ENCODE measurements at places on chromosomes 3 and 15.

GRCh38 chr3:110687138-110687537, 384.5 kb upstream of the NECTIN3 start:
- no peak for DNase-seq

GRCh38 chr3:110562621-110563020, 509.0 kb upstream of the NECTIN3 start:
- no peak for DNase-seq

DNA sequence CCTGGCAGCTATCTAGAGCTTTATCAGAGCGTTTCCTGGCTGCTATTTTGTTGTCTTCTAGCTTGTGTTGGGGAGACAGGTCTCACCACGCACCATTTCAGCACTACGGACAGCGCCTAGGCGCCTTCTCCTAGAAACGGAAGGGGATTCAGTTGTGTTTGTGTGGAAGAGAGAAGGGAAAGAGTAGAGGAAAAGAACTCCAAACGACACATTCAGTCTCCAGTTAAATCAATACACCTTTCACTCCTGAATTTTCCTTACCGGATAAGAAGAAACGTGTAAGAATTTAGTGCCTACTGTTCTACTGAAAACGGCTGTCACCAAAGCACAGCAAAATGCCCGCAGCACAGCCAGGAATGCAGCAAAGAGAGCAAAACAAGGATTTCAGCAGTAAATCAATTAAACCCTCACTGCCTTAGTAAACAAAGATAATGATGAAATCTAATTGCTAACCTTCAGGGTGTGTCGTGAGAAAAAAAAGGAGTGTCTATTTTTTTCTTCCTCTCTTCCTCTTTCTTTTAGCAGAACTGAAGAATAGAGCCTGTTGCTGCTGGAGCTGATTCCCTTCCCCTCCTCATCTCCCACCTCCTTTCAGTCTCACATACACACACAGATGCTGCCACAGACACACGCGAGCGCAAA, 412 bp upstream of the CTXN2 start:
- DNase-seq, result peak; percentile 2

DNA sequence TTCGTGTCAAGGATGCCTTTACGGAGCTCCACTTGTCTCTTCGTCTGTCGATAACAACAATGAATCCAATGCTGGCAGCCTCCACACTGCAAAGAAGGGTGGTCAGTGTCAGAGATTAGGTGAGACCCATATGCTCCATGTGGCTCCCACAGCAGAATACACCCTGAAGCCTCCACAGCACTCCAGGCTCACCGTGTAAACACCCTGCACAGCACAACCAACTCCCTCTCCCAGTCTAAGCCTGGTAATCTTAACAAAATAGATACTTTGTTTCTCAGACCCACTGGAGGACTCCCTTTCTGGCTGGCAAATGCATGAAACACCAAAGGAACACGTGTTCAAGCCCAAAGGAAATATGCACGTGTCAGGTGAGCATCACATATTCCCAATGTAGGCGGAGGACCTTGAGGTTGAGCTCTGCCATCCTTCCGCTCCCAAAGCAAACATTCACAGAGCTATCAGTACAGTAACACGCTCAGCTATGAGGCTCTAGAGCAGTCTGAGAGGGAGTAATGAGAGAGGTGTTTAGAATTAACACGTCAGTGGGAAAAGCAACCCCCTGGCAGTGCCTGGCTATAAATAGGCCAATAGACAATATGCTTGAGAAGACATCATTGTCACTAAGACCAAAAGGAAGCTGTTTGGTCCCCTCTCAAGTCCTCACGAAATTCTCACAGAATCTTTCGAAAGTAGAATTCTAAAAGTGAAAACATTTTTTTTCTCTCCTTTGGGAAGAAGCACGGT, 86.7 kb downstream of the MCF2L2 start:
- no peak for DNase-seq

DNA sequence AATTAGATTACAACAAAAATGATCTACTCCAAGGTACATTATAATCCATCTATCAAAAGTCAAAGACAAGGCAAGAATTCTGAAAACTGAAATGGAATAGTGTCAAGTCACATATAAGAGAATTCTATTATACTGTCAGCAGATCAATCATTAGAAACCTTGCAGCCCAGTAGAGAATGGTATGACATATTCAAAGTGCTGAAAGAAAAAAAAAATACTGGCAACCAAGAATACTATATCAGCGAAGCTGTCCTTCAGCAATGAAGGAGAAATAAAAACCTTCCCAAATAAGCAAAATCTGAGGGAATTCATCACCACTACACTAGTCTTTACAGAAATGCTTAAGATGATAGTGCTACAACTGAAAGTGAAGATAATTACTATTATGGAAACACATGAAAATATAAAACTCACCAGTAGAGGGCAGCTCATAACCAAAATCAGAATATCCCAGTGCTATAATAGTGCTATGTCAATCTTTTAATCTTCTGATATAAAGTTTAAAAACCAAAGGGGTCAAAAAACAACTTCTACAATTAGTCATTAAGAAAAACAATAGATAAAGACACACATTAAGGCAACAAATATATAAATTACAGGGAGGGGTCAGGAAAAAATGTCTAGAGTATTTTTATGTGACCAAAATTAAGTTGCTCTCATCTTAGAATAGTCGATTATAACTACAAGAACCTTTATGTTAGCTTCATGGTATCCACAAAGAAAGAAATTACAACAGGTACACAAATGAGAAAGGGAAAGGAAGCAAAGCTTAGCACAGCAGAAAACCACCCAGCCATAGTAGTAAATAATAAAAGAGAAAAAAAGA, 190.7 kb upstream of the CNTN6 start:
- no peak for DNase-seq

DNA sequence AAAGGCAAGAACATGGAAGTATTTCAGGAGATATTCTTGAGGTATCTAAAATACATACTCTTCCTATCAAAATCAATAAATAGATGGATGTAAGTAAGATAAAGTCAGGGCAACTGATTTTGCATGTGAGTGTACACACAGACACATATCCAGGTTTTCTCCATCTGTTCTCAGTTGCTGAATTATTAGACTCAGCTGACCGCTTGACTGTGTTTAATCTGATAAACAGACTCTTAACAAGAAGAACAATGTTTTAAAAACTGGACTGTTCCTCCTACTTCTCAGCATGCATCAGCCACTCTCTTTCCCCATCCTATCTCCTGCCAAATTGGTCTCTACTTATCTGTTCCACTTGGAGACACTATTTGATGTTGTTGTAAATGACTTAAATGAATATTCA, 73.5 kb downstream of the GOLGA8G start:
- DNase-seq, result no peak

GRCh38 chr3:177740254-177740653, 543.0 kb upstream of the TBL1XR1 start:
- no peak for DNase-seq

DNA sequence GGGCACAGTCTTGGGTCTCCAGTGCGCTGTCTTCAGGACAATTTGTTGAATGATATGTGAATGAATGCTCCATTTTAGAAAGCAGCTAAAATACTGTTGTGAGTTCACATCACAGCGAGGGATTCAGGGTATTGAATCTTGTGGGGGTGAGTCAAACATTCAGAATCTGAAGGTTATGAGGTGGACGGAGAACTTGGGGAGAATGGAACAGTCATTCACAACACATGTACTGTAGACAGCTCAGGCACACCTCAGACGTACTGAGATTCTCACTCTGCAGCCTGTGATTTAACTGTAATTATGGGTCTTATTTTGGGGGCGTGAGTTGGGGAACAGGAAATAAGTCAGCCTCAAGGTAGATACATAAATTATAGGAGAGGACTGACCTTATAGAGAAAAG, 13.9 kb downstream of the CRYBG3 start:
- peak; percentile 37 for DNase-seq

DNA sequence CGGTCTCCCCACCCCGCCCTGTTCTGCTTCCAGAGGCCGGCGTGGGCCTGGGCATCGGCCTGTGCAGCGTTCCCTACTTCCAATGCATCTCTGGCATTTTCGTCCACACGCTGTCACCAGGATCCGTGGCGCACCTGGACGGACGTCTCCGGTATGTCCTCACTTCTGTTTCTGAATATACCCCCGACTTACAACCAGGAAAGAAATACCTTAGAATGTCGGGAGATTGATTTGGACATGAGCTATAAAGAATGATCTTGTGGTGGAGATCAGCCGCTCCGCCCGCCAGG, 41.4 kb downstream of the STARD5 start:
- no peak for DNase-seq

GRCh38 chr15:68209272-68209671, 4.1 kb upstream of the CALML4 start:
- no peak for DNase-seq

DNA sequence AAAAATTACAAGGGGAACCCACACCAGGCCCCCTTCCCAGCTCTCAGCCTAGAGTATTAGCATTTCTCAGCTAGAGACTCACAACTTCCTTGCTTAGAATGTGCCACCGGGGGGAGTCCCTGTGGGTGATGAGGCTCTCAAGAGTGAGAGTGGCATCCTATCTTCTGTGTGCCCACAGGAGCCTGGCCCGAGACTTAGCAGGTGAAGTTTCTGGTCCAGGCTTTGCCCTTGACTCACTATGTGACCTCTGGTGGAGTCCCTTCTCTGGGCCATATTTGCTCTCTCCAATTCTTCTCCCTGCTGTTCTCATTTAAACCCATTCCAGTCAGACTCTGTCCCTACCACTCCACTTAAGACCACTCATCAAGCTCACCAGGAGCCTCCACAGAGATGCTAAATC, 18.1 kb downstream of the CLK3 start:
- DNase-seq, result no peak

GRCh38 chr3:70306736-70307135, 5.7 kb downstream of the MDFIC2 start:
- DNase-seq, result no peak

DNA sequence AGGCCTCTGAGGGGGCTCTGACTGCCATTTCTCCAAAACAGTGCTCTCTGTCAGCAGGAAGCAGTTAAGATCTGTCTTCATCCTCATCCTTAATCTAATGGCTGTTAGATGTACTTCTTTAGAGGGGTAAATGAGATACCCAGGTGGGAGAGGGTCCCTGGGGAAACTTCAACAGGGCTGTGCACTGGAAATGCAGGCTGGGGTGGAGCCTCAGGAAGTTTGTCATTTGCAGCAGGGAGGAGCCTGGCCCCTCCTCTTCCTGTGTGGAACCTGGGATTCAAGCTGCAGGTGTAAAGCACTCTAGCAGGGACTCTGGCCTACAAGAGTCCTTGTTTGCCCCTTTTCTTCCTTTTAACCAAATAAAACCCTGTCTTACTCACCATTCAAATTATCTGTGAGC, 1173.6 kb downstream of the OTOL1 start:
- no peak for DNase-seq

DNA sequence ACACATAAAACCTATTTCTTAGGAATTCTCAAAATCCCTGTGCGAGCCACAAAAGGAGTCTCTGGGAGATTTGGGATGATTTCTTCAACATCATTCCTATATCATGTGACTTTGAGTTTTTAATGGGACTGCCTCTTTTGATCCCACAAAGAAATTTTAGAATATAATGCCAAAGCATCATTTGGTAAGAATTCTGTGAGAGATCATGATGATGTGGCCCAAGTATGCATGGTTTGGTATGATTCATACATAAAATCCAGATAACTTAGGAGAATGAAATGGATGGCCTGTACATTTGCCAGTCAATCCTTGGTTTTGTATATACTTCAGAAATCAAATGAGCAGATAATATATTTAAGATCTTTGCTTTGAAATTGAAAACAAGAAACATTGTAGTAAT, 61.3 kb downstream of the UBE2E2 start:
- DNase-seq, result peak; percentile 26

DNA sequence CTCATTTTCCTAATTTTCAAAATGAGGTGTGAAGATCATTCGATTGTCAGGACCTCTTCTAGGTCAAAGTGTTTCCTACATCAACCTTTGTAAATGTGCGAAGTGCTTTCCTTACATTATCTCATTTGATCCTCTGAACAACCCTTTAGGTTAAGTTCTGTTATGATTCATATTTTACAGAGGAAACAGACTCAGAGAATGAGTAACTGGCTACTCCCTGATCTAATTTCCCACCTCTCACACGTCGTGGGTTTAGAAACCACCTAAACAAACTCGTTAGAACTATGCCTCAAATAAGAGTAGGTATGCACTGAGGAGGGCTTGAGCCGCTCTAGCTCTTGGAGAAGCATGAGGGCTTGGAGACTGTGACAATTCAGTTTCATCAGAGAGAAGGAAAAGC, 148.6 kb downstream of the CD47 start:
- DNase-seq, result no peak

- no peak for DNase-seq
These were observed 36.2 kb upstream of the LRTM1 start for GRCh38 chr3:54964081-54964480.

DNA sequence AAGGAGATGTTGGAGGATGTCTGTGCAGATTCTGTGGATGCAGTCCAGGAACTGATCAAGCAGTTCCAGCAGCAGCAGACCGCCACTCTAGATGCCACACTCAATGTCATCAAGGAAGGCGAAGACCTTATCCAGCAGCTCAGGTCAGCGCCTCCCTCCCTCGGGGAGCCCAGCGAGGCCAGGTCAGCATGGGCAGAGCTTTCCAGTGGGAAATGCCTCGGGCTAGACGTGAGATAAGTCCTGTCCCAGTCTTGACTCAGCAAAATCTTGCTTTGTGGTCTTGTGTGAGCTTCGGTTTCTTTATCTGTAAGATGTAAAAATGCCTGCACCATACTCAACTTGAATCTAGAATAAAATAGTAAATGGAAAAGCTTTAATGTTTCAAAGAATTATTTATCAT, 335.1 kb upstream of the UMPS start:
- DNase-seq, result no peak

- DNase-seq, result no peak
These were observed 877.1 kb downstream of the PDCD6IP start for GRCh38 chr3:34675383-34676120.

GRCh38 chr3:23128655-23129054, 74.5 kb upstream of the UBE2E2 start:
- no peak for DNase-seq

- peak; percentile 84 for DNase-seq
These were observed 43.5 kb upstream of the BDH1 start for GRCh38 chr3:197599089-197599765.

- DNase-seq, result no peak
These were observed 23.4 kb upstream of the NANOGP8 start for GRCh38 chr15:35108453-35108852.

- no peak for DNase-seq
These were observed 179.8 kb downstream of the APBA2 start for GRCh38 chr15:29065571-29065970.

DNA sequence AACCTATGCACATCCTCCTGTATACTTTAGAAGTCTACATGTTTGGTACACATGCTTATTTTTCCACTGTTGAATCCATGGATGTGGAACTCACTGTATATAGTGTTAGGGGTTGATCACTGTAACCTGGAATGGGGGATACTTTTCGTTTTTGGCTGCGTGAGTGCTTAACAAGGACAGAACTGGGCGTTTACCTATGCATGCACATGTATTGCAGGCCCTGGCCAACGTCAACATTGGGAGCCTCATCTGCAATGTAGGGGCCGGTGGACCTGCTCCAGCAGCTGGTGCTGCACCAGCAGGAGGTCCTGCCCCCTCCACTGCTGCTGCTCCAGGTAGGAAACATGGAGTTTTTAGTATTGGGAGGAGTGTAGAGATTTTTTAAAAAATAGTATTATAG, 2.3 kb downstream of the RPLP1 start:
- DNase-seq, result no peak

All from H54 (cell line).